ENCODE measurements at places on chromosomes 16 and 17.

DNA sequence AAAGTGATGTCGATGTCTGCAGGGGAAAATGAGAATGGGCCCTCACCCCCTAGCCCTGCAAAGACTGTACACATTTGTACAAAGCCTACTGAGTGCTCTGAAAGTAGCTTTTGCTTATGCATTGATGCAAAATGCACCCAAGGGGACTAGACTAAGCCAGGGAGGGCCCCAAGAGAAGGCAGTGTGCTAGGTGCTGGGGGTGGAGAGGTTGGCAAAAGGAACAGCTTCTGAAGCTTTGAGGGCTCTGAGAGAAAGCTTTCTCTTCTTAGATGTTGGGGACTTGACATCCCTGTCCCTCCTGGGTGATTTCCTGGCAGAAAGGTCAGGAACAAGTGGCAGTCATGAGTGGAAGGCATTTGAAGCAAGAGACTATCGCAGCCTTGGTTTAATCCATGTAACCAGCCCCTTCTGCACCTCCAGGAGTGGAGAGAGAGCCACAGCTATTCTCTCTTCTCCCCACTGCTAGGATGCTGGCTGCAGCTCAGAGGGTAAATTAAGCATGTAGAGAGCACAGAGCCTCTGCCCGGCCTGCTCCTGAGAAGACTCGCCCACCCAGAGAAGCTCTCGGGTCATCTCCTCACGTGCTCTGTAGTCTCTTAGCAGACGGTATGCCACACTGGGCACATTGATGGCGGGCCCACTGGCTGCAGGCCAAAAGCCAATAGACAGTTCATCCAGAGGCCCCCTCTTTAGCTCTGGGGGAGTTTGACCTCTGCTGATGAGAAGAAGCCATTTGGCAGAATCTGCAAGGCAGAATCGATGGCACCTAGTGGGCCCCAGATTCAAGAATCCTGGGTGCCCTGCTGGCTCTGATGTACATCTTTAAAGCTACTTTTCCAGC, 221.4 kb downstream of the MSI2 start:
- no peak for DNase-seq

DNA sequence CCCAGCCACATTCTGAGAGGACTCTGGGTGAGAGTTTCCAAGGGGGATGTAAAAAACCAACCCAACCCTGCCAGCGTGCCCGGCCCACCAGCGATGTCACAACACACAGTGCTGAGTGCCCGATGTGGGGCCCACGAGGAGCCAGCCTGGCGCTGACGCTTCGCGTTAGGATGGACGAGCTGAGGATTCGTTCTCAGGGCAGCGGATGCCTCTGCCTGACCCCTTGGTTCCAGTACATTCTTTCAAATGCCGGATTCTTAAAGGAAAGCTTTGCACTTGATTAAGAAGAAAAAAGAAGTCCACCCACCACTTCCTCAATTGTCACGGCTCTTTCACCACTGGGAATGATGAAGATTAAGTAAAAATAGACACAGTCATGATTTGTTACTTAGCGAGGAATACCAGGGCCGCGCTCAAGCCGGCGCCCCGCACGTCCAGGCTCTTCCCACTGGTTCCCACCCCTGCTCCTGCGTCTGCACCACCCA, 79.4 kb downstream of the IRF8 start:
- DNase-seq: no peak

DNA sequence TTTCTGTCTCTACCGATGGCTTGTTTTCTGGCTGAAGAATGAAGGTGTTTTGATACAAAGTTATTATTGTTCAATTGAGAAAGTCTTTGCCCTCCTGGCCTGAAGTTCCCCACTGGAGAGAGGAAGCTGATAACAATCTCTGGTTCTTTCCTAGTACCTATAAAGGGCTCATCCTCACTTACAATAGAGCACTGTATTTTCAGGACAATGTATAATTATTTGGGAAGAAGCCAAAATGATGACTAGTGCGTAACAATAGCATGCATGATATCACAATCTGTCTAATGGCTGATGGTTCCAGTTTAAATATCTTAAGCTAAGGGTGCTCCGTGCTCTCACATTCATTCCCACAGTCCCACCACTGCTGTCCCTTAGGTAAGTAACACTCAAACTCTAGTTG, 230.7 kb downstream of the IRX3 start:
- DNase-seq: no peak

- no peak for DNase-seq
These were observed 3.1 kb downstream of the RNF227 start for GRCh38 chr17:7912927-7913524.

Data from NT2/D1 (cell line).